ENCODE measurements at places on chromosomes 1 and 21.

DNA sequence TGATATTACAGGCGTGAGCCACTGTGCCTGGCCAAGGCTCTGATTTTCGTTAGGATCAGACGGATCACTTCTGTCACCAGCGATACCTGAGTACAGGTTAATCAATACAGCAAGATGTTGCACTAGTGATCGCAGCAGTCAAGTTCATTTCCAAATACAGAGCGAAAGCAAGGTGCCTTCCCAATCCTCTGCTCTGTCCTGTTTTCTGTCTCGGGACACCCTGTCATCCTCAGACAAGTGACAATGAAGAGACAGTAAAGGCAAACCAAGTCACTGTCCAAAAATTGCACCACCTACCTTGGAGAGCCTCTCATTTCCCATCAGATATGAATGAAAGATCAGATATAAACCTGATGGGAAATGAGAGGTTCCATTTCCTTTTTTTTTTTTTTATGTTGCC lies 5.6 kb upstream of the CLDN14 start:
- no peak for DNase-seq

DNA sequence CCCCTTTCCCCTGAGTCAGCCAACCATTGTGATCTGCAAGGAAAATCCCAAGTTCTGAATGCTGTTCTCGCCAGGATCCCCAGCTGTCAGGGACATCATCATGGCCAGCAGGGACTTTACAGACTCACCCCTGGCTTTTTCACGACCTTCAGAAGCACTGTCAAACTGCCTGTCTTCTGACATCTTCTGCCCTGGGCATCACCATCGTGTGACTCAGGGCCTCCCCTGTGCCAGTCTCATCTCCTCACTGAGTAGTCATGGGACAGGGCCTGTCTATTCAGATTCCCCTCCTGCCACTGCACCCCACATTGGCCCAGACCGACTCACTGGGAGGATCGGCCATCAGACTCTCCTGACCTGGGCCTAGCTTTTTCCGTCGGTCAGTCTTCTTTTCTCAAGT lies 72.5 kb upstream of the VAMP3 start:
- DNase-seq = no peak

- DNase-seq = no peak
Observed at GRCh38 chr21:23740463-23740862, 1866.8 kb downstream of the MRPL39 start.

DNA sequence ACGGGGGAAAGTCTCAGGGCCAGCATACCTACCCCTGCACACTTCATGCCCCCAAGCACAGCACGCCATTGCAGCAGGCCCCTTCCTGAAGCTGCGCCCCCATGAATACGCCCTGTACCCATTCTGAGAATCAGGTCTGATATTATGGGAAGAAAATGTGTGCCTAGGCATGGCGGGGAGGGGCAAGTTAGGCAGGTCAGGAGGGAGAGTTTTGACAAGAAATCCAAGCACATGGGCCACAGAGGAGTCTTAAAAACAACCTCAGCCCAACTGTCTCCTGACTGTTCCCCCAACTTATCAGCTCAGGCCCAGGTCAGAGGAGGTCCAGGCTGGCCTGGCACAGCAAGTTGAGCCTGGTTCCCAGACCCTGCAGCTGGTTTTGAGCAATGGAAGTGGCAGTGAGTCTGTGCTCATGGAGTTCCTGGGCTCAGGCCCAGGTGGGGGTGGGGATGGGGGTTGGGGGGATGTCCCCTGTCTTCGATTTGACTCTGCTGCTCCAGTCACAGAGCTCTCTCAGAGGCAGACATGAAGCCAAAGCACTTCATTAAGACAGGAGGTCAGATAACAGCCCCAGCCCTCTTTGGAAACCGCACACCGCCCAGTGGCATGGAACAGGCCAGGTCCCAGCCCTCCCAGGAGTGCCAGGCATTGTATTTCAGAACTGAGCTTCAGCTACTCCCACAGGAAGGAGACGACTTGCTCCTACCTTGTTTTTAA lies 20.6 kb upstream of the BCAR3 start:
- no peak for DNase-seq

GRCh38 chr1:150280138-150280707 lies 2.1 kb upstream of the CIART start:
- no peak for DNase-seq

DNA sequence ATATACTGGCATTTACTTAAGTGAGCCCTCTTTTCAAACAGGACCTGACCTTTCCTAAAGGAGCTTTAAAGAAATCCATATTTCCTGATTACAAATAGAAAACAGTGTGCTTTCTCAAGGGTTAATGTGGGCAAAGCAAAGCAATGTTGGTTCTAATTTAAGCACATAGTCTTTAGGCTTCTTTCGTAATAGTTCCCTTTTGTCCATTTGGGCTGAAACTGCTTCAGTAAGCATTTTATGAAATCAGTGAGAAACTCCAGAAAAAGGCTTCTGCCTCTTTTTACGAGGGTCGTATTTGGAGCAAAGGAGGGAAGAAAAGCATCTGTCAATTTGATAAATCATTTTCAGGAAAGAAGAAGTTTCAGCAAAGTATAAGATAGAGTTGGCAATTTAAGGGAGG lies 331.2 kb downstream of the KIF26B start:
- DNase-seq = no peak

- no peak for DNase-seq
Observed at GRCh38 chr1:184352776-184353175, 34.1 kb upstream of the C1orf21 start.

DNA sequence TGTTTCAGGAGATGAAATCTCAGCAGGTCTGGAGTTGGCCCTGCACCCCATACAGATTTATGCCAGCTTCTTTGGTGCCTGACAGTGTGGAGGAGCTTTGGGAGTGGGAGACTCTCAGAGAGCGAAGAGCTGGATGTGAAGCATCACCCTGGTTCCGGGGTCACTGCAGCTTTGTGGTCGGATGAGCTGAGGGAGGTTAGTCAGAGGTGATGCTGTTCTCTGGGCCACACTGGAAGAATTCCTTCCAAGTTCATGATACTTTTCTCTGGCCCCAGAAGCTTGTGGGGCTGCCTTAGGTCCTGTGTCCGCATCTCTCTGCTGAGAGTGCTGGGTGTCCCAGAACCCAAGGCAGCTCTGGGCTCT lies 467.8 kb downstream of the CAMTA1 start:
- DNase-seq = no peak

All from SIG-M5 (cell line).